ENCODE measurements at places on chromosomes 2 and 18.
A peak's percentile ranks its signal among the peaks of the same experiment; 100 is the strongest.

DNA sequence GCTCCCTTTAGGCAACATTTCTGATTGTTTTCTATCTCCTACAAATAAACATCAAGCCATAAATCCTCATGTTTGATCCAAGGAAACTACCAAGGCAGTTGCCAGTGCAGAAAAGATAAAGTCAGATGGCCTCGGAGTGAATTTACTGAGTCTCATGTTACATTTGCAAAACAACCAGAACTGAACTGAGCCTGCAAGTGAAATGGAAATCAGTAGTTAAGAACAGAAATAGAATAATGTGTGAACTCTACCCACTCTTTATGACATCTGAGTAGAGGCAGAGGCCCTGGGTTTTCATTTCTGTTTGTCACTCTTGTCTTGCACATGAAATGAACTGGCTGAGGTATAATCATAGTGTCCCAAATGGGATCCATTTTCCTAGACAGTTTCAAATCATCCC, 20.4 kb upstream of the DAPL1 start:
- DNase-seq: no peak

DNA sequence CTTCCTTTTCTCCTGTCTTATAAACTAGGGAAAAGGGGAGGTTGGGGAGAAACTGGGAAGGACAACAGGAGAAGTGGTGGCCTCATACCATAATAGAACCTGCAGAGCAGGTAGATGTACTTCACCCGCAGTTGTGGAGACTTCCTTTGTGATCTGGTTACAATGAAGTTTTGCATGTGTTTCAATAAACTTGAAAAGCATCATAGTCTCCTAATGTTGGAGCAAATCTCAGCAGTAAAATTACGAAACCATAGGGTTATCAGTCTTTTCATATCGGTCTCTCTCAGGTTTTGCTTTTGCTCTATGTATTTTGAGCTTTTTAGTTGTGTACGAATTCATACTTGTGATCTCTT, 30.5 kb downstream of the ANO7 start:
- DNase-seq: peak; percentile 1

GRCh38 chr18:58310517-58310916, 266.5 kb downstream of the NEDD4L start:
- no peak for DNase-seq

DNA sequence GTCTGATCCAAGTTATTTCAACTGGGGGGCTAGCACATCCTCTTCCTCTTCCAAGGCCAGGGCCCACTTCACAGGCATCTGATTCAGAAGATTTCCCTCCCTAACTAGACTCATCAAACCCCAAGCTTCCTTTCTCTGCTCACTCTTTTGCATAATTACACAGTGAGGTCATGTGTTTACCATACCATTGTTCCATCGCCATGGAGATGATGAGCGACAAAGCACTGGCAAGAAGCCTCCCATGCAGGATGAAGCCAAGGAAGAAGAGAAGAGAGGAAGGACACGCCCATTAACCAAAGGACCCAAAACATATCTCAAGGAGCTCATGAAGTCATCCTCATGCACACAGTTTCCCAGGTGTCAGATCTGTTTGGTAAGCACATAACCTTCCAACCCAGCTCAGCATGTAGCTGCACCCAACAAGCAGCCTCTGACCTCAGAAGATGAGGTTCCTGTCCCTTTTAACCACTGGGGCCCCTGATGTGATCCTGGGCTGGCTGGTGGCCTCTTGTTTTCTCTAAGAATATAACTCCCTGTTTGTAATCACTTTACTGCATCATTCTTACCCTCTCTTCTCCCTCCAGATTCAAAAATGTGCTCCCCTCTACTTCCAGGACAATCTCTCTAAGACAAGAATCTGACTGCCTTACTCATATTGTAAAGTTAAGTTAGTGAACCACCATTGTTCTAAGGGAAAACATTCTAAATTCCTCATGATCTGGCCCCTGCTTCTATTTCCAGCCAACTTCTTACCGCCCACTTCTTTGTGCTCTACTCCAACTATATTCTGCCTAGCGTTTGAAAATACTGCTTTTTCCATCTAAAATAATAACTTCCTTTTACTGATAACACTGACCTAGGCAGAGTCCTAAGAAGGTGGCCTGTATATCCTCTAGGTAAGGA, 190.1 kb downstream of the TTC32 start:
- no peak for DNase-seq

DNA sequence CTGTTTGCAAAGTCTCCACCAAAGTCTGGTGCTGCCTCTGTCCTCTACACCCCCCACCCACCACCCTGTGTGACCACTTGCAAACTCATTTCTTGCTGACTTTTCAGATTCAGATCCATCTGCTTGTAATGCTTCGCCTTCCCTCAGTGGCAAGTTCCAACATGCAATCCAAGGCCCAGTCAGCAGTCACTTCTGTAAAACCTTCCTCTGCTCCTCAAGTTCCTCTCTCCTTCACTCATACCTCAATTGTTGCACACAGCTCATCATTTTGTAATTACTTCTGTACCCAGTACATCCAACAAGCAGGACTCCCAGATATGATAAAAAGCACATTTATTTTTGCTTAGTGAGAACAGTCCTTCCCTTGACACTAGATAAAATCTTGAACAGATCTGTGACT, 6.5 kb upstream of the LOXHD1 start:
- no peak for DNase-seq

GRCh38 chr2:8693157-8693821, 11.4 kb downstream of the ID2 start:
- no peak for DNase-seq

GRCh38 chr2:173884025-173884802, 81.0 kb downstream of the SP3 start:
- no peak for DNase-seq

GRCh38 chr2:203706403-203706802, at the start of gene CD28:
Gene CD28, plus strand, starts transcription at chr2:203706639. Its CDS starts 58 bp downstream, at chr2:203706697.
- DNase-seq: no peak

- DNase-seq: no peak
Measured at GRCh38 chr18:58960946-58961722, 96.5 kb downstream of the ZNF532 start.

- no peak for DNase-seq
Measured at GRCh38 chr2:21438949-21439348, 315.2 kb downstream of the TDRD15 start.

- DNase-seq: no peak
Measured at GRCh38 chr18:78868330-78869316, 111.0 kb upstream of the SALL3 start.

DNA sequence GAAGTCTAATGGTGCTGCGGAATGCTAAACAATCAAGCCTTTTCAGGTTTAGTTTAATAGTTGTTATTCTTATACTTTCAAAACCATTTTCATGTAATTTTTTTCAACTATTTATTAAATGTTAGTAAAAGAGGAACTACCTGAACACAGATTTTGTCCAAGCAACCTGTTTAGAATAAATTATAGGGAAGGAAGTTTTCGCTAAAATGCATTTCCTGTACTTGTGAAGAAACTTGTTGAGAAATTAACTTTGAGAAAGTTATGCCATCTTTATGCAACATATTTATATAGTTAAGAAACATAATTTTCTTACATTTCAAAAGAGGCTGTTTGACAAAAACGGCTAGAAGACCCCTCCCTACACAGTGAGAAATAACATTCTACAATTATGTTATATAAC, 16.6 kb downstream of the MAP4K4 start:
- DNase-seq: no peak

DNA sequence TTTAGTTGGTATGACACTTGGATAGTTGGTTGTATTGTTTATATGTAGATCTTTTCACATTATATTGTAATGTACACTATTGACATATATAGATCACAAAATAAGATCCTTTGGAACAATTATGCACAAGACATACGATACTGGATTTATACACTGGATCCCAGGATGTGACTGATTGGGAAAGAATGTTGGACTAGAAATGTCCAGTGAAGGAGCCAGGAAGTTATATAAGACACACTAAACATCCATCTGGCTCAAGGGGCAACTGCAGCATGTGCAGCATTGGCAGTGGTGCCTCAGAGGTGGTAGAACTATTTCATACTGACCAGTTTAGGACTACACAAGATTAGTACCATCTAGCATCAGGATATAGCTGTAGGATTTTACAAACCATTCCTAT, 104.9 kb downstream of the TRABD2A start:
- no peak for DNase-seq

All from cerebellar nuclear complex (tissue), 1 donor.